GM23248 (cell line): ENCODE measurements at places on chromosomes 7 and 10.

DNA sequence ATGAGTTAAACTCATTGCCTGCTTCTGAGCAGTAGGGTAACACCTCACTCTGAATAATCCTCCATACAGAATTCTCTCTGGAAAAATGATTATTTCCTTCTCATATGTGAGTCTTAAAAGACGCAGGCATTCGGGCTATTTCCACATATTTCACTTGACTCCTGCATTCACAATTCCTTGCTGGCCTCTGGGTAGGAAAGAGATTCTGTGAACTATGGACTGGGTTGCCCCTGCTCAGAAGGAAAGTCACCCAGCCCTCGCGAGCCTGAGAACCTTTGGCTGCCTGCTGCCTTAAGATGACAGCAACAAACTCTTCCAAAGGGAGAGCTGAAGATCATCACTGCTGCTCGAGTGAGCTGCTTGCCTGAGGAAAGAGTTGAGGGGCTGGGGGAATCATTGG lies 216.8 kb downstream of the BAMBI start:
- no peak for DNase-seq

GRCh38 chr7:94188350-94188749 lies 184.2 kb upstream of the BET1 start:
- peak; percentile 8 for DNase-seq

GRCh38 chr7:20783125-20783699 lies 3.5 kb downstream of the SP8 start:
- no peak for DNase-seq

DNA sequence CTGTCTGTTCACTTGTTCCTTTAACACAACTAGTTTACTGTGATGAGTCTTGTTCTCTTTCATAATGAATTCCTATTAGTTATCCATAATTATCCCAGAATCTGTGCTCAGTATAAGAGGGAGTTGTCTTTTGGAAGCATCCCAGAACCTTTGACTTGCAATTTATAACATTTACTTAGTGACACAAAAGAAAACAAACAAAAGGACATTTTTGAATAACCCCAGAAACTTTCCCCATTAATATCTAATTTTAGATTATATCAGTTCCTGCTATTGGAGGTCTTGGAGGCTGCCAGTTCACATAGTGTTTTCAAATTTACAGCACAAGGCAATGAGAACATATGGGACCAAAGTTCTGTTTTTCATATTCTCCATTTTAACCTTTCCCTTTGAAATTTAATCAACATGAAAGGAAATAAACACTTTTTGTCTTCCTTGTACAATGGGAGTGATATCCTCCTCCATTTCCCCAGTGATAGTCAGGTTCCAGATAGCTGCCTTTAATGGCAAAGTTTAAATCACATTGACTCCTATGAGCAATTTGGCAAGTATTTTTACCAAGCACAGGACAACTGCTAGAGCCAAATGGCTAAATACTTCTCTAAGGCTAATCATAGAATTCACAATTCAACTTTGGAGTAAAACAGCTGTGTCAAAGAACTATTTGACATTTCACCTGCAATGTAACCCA lies 37.1 kb upstream of the GNAT3 start:
- peak; percentile 36 for DNase-seq

DNA sequence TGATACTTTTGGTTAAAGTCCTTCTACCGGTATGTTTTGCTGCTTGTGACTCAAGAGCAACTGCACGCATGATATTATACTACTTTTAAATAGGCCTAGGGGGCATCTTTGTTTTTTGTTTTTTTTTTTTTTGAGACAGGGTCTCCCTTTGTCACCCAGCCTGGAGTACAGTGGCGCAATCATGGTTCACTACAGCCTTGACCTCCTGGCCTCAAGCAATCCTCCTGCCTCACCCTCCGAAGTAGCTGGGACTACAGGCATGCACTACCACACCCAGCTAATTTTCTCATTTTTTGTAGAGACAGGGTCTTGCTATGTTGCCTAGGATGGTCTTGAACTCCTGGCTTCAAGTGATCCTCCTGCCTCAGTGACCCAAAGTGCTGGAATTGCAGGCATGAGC lies 80.2 kb downstream of the ZMYND11 start:
- DNase-seq: no peak

DNA sequence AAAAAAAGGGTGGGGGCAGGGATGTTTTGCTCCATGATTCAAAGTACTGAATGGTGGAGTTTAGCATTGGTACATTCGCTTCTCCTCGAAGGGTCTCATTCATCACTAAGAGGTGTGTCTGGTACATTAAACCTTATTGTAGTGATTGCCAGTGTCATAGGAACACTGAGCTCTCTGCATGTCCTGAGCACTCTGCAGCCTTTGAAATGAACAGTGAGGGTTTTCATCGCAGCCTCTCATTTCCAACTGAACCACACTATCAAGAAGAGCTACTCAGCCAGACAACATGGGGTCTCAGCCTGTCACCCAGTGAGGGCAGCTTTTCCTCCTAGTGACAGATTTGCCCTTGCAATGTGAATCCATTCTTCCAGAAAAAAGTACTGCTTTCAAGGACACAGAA lies 7.6 kb upstream of the DEPP1 start:
- no peak for DNase-seq

DNA sequence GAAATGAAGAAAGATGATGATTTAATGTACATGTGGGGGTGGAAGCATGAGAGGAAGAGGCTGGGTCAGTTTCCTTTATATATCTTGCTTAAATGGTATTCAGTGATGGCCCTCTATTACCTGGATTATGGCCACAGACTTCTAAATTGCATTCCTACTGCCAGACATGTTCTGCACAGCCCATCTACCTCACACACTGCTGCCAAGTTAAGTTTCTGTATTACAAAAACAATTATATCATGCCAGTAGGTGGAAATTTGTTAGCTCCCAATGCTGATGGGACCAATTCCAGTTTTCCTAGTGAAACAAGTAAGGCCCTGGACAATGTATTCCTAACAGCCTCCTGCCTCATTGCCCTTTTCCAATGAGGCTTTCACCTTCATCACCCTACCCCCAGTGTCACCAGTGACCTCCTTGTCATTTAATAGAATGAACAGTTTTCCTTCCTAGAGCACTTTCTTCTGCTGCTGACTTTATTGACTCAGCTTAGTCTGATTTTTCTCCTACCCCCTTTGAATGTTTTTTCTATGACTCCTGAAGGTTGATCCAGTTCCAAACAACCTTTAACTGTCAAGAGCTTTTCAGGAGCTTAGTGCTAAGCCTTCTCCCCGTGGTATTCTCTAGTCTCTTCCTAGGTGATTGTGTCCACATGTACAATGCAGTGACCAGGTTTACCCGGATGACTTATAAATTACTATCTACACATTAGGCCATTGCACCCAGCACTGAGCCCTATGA lies 316.6 kb upstream of the ANKRD30A start:
- DNase-seq: peak; percentile 2
